Activated CD8-positive, alpha-beta T cell treated with anti-CD3 and anti-CD28 coated beads for 36 hours (primary cell): ENCODE measurements at places on chromosomes 16 and 17. TPM values are rescaled to one million over a fixed set of nuclear protein-coding genes. Genes with fewer than 3 reads are reported as not detected.

- DNase-seq, result peak; percentile 40
- H3K4me3 ChIP-seq, result peak overlapping the region; percentile 90
- H3K27ac ChIP-seq, result peak overlapping the region; percentile 84
- peaks cover 21% of the 10 kb centered on the region for H3K4me1 ChIP-seq
- peaks cover 28% of the 10 kb centered on the region for H3K36me3 ChIP-seq
- H3K27me3 ChIP-seq, result no peaks in the 10 kb centered on the region
These were observed 615 bp downstream of the PHKG2 start for GRCh38 chr16:30748634-30749445.

DNA sequence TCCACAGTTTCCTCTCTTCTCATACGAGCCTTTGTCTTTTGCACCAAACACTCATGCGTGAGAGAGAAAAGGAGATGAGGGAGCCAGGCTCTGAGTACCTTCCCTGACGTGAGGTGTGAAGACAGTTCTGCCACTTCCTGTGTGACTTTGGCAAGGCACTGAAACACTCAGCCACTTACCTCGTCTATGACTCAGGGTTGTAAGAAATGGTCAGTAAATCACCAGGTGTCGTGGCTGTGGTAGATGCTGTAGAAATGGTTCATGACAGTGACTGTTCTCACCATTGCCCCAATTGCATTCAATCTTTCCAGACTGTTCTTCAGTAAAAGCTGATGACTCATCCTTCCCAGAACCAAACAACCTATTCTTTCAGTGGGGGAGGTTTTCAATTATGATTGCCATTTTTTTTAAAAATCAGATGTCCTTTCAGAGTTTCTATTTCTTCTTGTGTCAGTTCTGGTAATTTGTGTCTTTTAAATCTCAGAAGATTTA lies 49.2 kb upstream of the CBFA2T3 start:
- H3K27ac ChIP-seq, result peak overlapping the region; percentile 86
- peaks cover 9% of the 10 kb centered on the region for H3K36me3 ChIP-seq
- H3K27me3 ChIP-seq, result peaks cover 2% of the 10 kb centered on the region

DNA sequence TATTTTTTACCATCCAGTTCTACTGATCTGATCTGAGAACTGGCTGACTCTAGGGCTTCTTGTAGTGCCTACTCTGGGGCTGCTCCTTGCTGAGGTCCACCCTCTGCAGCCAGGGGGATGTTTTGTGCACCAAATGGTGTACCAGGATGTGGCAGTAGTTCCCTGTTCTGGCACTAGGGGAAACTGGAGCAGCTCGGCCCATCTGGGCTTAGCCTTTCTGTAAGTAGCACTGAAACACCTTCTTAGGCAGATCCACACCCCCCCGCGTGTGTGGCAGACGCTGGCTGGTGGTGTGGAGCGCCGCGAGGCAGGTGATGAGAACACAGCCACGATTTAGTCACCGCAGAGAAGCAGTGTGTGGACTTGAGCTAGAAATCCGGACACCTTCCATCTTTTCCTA lies 17.0 kb downstream of the DUSP14 start:
- no peaks in the 10 kb centered on the region for H3K27me3 ChIP-seq
- H3K36me3 ChIP-seq, result peaks cover 2% of the 10 kb centered on the region
- peak; percentile 52 for DNase-seq
- H3K27ac ChIP-seq, result no peak overlapping the region
- H3K4me1 ChIP-seq, result peaks cover 15% of the 10 kb centered on the region

GRCh38 chr16:273547-274421 lies 2.0 kb downstream of the RGS11 start:
- H3K27ac ChIP-seq, result no peak overlapping the region
- no peaks in the 10 kb centered on the region for H3K36me3 ChIP-seq
- peaks cover 18% of the 10 kb centered on the region for H3K27me3 ChIP-seq
- H3K4me3 ChIP-seq, result no peak overlapping the region

DNA sequence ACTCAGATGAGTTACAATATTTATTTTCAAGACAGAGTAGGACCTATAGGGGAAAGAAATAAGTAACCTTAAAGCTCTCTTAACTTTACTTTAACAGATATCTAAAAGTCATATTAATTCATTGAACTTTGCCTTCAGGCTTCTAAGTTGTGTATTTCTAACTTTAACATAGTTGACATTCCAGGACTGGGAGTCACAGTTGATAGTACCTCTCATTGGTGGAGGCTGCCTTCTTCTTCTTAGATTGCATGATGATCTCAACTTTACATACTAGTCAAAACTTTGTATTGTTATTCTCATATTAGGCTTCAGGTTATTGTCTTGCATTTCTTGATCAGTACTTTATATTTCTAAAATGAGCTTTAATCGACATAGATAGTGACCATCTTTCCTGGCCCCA lies 350.1 kb upstream of the KIF2B start:
- H3K4me3 ChIP-seq, result no peak overlapping the region
- H3K27me3 ChIP-seq, result no peaks in the 10 kb centered on the region
- DNase-seq, result no peak
- no peaks in the 10 kb centered on the region for H3K36me3 ChIP-seq

GRCh38 chr17:73971127-73971526 lies 232.4 kb upstream of the RPL38 start:
- no peaks in the 10 kb centered on the region for H3K36me3 ChIP-seq
- no peak for DNase-seq
- H3K27ac ChIP-seq, result no peak overlapping the region
- no peaks in the 10 kb centered on the region for H3K4me1 ChIP-seq
- no peak overlapping the region for H3K4me3 ChIP-seq
- H3K27me3 ChIP-seq, result peaks cover 12% of the 10 kb centered on the region

DNA sequence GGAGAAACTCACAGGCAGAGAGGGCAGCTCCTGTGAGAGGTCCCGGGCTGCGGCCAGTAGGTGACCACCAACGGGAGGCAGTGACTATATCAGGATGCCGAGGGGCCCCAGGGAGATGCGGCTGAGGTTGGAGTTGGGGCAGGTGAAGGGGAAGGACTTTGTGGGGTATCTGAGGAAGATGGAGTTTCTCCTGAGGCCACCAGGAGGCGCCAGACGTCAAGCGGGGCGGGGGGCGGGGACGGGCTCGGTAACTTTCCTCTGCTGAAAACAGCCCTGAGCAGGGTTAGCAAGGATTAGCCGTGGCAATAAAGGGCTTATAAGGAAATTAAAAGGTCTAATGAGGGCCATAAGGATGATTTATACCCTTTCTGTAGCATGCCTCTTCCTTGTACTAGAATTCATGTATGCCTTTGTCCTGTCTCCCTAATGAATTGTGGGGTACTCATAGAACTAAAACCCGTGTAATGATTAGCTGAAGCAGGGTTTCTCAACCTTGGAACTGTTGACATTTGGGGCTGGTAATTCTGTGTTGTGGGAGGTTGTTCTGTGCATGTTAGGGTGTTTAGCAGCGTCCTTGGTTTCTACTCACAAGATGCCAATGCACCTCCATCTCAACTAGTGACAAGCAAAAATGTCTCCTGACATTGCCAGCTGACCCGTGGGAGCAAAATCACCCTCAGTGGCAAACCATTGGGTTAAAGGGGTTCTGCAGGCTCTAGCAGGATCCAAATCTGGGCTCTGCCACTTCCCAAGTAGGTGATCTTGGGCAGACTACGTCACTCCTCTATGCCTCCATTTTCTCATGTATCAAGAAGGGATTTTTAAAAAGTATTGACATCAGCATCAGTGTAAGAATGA lies 74.8 kb upstream of the GRIN2A start:
- H3K27me3 ChIP-seq, result peaks cover 3% of the 10 kb centered on the region
- no peak overlapping the region for H3K4me3 ChIP-seq
- peak; percentile 56 for DNase-seq
- no peaks in the 10 kb centered on the region for H3K36me3 ChIP-seq

DNA sequence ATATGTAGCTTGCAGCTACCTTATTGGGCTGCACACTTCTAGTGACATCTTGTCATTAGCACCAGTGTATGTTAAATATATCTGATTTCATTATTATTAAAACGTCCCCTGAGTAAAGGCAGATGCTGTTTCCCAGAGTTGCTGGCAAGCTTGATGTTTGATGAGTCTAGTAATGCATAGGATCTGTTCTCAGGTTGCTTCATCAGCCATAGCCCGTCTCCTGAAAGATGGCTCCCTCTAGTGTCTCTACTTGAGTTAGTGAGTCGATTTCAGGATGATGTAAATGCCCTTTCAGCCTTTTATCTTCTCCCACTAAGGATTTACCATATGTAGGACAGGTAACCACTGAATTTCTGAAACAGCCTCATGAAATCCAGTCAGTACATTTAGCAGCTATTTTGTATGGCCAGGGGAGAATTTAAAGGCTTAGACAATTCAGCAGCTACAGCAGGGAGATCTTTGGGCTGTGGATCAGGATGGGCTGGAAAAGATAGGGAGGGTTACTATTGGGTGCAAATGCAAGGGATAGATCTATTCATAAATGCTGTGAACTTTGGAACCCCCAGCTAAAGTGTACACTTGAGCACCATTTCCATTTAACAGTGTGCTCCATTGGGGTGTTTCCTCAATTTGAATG lies 376.3 kb downstream of the CNTNAP4 start:
- no peaks in the 10 kb centered on the region for H3K27me3 ChIP-seq
- no peak overlapping the region for H3K27ac ChIP-seq
- peak; percentile 4 for DNase-seq
- no peaks in the 10 kb centered on the region for H3K4me1 ChIP-seq
- no peak overlapping the region for H3K4me3 ChIP-seq

- no peaks in the 10 kb centered on the region for H3K27me3 ChIP-seq
- peak; percentile 62 for DNase-seq
- H3K4me3 ChIP-seq, result peak overlapping the region; percentile 86
- peaks cover 10% of the 10 kb centered on the region for H3K4me1 ChIP-seq
These were observed 1.1 kb upstream of the TFAP4 start for GRCh38 chr16:4273858-4274311.

GRCh38 chr17:48441862-48442261 lies 11.8 kb upstream of the SKAP1 start:
- H3K27ac ChIP-seq, result peak overlapping the region; percentile 97
- peaks cover 12% of the 10 kb centered on the region for H3K36me3 ChIP-seq
- no peaks in the 10 kb centered on the region for H3K27me3 ChIP-seq
- DNase-seq, result no peak
- peak overlapping the region; percentile 50 for H3K4me3 ChIP-seq

DNA sequence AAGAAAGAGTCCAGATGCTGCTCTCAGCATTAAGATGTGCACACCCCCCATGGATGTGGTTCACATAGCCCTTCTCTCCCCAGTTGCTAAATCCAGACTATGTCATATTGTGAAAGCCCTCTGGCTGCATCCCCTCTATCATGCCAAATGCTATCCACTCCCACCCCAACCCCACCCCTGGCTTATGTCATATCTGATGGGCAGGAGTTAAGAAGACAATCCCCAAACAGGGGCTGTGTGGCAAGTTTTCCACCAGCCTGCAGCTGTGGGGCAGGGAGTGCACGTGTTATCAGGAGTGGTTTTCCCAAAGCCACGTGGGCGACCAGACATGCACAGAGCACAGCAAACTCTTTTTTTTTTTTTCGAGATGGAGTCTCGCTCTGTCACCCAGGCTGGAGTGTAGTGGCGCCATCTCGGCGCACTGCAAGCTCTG lies 10.0 kb downstream of the FAM117A start:
- peaks cover 17% of the 10 kb centered on the region for H3K36me3 ChIP-seq
- no peaks in the 10 kb centered on the region for H3K27me3 ChIP-seq
- no peak for DNase-seq
- peaks cover 71% of the 10 kb centered on the region for H3K4me1 ChIP-seq
- H3K27ac ChIP-seq, result peak overlapping the region; percentile 78
- no peak overlapping the region for H3K4me3 ChIP-seq

DNA sequence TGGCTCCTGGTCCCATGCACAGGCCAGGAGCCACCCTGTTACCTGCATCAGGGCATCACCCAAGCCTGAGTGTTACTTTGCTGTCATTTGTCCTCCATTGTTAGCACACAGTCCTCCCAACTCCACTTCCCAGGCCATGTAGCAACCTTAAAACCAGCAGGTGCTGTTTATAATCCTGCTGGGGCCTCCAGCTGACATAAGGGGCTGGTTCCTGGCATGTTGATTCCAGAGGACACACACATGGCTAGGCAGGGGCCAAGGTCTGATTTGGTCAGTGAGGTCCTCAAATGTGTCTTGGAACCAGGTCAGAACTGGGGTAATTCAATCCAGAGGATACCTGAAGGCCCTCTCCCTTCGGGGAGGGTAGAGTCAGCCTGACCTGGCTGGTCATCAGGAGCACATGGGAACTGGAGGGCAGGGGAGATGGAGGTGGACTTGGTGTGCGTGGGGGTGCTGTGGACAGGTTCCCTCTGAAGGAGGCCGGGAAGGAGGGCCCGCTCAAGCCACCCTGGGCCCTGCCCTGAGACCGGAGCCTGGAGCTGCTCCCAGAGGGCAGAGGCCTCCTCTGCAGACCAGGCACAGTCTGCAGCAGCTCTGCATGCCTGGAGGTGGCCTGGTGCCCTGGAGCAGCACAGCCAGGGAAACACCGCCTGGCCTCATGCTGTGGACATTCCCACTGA lies 6.6 kb downstream of the ADORA2B start:
- no peak for DNase-seq
- H3K4me1 ChIP-seq, result peaks cover 5% of the 10 kb centered on the region
- H3K27me3 ChIP-seq, result peaks cover 4% of the 10 kb centered on the region
- H3K27ac ChIP-seq, result no peak overlapping the region
- H3K4me3 ChIP-seq, result no peak overlapping the region
- no peaks in the 10 kb centered on the region for H3K36me3 ChIP-seq

- DNase-seq, result no peak
- peaks cover 6% of the 10 kb centered on the region for H3K4me1 ChIP-seq
- no peak overlapping the region for H3K27ac ChIP-seq
- H3K36me3 ChIP-seq, result no peaks in the 10 kb centered on the region
- H3K4me3 ChIP-seq, result no peak overlapping the region
These were observed 67.9 kb downstream of the METRNL start for GRCh38 chr17:83147280-83147679.

DNA sequence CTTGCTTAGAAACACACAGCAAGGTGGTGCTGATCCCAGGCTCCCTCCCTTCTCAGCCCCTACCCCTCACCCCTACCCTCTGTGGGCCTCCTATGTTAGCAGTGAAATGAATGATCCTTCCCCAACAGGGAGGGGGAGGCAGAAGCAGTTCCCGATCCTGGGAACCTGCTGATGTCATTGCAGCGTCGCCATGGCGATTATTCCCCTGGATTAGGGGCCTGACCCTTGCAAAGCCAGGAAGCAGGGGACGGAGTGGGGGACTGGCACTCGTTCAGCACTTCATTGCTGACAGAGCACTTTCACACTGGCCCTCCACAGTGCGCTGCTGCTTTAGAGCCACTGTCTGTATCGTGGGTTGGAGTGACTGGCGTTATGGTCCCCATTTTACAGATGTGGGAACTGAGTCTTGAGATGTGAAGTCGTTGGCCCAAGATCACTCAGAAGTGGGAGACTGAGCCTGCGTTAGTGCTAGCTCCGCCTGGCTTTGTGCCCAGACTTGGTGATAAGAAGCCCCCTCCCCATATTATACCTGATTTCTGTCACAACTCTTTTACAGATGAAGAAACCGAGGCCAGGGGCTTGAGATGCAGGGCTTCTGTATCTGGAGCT lies 26.6 kb downstream of the LASP1 start:
- H3K27ac ChIP-seq, result peak overlapping the region; percentile 99
- H3K27me3 ChIP-seq, result no peaks in the 10 kb centered on the region
- peaks cover 67% of the 10 kb centered on the region for H3K36me3 ChIP-seq
- peaks cover 82% of the 10 kb centered on the region for H3K4me1 ChIP-seq
- no peak for DNase-seq

Gene SRCIN1
- 1.1 TPM for total RNA-seq

Gene PRKCB
- total RNA-seq, result 101 TPM

Gene FMNL1
- total RNA-seq, result 298 TPM

Gene CLEC10A
- not detected for total RNA-seq

Gene C16orf92
- not detected for total RNA-seq
